ENCODE measurements at places on chromosomes 11 and 22.

DNA sequence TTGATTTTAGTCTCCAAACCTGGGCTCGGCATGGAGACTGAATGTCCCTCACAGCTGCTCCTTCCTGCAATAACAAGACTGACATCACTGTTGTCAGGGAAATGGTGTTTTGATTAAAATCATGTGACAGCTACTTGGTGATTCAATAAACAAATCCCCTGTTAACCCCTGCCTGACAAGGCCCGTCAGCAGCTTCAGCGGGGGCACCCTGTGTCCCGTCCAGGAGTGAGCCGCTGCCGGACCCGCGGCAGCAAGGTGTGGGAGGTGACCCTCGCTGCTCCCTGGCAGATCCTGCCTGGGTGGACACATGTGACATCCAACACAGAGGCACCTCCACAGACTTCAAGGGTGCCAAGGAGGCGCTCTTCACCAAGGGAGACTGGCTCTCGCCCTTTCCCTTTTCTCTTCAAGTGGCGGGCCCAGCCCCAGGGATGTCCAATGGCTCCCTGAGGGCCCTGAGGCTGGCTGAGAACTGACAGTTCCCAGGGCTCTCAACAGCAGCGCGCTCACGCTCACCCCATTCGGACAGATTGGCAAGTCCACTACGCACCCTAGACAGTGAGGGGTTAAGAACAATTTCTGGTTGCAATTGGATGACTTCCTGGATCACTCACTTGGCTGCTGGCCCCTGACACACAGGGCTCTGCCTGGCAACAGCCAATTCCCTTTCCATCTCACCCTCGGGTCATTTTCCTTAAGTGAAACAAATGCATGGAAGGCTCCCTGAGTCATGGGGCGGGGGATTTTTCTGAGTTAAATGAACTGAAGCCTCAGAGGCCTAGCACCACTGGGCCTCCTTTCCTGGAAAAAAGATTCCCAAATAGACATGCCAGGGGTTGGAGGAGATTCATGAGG, 30.7 kb downstream of the PPP2R1B start:
- DNase-seq, result no peak

- peak; percentile 6 for DNase-seq
Observed at GRCh38 chr11:43830928-43831440, 49.6 kb upstream of the ALKBH3 start.

DNA sequence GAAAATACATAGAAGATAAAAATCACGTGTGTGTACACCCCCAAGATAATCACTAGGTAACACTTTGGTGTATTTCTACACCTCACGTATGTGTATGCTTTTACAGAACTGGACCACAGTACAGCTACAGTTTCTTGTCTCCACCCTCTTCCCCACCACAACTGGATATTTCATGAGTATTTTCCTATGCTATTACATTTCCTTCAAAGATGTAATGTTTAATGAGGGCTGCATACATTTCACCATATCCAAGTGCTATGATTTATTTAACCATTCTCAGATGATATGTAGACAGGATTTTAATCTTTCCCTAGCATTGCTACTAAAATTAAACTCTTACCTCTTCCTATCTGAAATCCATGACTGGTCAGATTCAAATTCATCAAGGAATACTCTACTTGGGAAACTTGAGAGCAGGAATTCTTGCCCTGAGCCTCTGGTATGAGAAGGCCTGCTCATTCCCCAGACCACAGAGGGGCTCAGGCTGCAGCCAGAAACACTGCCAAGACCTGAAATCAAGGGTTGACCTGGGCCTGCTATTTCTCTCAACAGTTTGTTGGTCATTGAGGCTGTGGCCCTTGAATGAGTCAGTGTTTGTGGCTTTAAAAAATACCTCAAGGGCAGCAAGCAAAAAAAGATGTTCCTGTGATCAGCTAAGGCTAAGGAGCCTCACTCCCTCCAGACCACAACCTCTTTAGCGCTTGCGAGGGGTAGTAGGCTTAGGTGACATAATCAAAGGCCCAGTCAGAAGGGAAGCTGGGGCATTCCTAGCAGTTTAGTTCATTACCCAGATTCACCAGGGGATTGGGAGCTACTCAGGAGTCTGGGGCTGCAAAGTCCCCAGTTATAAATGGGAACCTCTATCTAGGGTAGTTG, 55.5 kb downstream of the ABTB2 start:
- DNase-seq, result no peak

- DNase-seq, result no peak
Observed at GRCh38 chr11:81197396-81197795, 1536.3 kb downstream of the FAM181B start.

- no peak for DNase-seq
Observed at GRCh38 chr11:78594814-78595213, 20.1 kb upstream of the NARS2 start.

GRCh38 chr11:134349802-134350355, 18.1 kb downstream of the GLB1L2 start:
- DNase-seq, result no peak

- DNase-seq, result no peak
Observed at GRCh38 chr11:101510591-101510990, 73.2 kb downstream of the TRPC6 start.

DNA sequence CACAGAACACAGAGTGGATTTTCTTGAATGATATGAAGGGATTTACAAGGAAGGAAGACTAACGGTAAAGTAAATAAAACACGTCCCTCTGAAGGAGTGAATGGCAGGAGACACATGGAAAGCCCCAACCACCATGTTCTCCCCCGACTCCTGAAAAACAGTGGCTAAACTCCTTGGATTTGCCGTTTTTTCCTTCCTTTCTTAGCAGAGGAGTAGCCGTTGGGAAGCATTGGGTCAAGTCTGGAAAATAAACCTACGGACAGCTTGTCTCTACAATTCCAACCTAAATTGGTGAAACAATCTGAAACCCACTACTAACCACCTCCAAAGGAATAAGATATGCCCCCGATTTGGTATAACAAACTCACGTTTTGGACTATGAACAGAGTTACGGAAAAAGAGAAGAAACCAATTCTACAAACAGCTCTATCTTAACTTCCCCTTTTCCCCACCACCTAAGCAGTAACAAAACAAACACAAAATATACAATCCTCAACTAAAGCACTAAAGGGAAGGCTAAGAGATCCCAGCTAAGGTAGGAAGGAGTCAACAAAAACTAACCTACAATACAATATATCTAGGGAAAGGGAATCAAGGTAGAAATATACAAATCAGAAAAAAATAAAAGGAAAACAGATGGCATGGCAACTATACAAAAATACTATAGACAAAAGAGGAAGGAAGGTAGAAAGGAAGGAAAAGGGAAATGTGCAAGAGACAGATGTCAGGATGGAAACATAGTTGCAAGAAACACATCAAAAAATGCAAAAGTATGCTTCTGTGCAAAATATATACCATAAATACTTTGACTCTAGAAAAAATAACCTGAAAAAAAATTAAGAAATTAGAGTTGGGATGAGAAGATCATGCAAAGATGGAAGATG, 43.8 kb upstream of the LYVE1 start:
- no peak for DNase-seq

DNA sequence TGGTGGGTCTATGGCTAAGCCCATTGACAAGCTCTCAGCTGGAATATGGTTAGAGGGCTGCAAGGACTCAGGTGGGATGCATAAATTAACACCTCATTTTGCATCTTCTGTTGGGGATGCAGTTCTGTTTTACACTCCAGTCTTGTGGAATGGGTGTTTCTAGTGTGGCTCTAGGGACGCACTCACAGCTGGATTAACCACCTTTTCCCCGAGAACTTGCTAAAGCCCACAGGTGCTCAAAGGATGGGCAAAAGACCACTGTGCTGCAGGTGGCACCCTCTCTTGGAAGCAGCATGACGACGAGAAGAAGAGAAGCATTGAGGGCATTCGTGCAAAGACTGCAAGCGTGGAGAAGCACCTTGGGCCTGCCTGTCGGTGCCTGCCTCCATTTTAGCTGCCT, 6.9 kb downstream of the BARX2 start:
- DNase-seq, result no peak

DNA sequence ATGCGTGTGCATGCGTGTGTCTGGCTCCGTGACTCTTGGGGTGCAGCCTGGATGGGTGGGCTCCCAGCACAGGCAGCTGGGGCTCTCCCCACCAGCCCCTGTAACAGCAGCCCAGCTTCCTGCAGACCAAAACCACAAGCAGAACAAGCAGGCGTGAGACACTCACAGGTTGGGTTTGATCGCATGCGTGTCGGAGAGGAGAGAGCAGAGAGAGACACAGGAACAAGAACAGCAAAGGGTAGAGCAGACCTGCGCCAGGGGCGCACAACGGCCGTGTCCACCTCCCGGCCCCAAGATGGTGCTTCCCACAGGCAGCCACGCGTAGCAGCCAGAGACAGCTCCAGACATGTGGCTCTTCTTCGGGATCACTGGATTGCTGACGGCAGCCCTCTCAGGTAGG, at the start of gene CD6:
Gene CD6 (plus strand): TSS at position 161 of the 400 bp plus-strand sequence. CDS start 186 bp downstream, at position 347.
- DNase-seq, result peak; percentile 73

- DNase-seq, result no peak
Observed at GRCh38 chr11:44104481-44105294, 9.2 kb downstream of the EXT2 start.

DNA sequence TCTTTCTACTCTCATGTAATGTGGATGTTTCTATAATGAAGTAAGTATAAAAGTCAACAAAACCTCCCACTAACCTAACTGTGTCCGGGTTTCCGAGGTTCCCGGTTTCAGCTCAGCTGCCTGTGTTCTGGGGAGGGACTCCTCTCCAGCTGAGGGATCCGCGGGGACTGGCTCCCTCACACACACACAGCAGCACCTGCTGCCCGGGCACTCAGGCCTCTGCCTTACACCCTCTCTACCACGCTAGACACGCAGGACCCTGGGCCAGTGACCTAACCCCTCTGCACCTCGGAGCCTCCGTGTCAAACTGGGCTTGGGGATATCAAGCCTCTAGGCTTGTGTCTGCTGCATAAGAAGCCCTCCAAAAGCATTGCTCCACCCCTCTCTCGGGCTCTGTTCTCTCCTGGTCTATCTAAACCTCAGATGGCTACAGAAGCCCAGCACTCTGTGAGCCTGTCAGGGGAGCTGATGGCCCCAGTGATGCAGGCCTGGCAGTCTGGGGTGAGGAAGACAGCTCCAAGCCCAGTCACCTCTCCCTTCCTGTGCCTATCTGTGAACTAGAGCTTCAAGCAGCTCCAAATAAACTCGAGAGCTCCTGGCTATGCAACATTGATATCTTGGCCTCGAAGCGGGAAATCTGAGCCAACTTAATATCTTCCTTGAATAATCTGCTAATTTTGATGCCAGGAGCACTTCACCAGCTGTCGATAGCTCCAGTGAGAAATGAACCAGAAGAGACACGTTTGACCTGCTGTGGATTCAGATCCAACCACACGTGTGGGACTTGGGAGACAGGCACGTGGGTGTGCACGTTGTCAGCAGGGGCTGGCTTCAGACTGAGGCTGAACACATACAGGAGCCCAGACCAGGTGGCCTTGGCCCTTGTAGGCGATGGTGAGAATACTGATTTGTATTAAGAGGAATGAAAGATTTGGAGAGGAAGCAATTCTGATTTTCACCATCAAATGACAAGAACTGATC, 232.7 kb upstream of the B3GAT1 start:
- no peak for DNase-seq

- no peak for DNase-seq
Observed at GRCh38 chr11:126257764-126258163, 10.9 kb downstream of the SRPRA start.

- peak; percentile 66 for DNase-seq
Observed at GRCh38 chr11:59560290-59560701, 49.0 kb downstream of the OR4D9 start.

DNA sequence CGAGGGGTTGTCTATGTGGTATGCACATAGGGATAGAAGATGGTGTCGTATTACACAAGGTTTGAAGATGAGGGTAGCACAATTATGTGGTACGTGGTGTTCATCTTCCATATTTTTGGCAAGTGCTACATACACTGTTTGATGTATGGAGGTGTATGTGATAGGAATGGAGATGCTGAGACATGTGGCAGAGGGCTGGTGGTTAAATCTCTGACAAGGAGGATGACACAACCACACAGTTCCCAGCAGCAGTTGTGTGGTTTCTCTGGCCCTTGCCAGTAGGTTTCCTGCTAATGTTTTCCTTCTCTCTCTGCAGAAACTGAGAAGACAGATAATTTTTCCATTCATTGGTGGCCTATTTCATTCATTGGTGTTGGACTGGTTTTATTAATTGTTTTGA, 17.0 kb downstream of the NCR3LG1 start:
- DNase-seq, result no peak

- no peak for DNase-seq
Observed at GRCh38 chr11:1238767-1239595, 16.1 kb downstream of the MUC5B start.

GRCh38 chr11:133833898-133834681, 11.2 kb downstream of the SPATA19 start:
- no peak for DNase-seq

DNA sequence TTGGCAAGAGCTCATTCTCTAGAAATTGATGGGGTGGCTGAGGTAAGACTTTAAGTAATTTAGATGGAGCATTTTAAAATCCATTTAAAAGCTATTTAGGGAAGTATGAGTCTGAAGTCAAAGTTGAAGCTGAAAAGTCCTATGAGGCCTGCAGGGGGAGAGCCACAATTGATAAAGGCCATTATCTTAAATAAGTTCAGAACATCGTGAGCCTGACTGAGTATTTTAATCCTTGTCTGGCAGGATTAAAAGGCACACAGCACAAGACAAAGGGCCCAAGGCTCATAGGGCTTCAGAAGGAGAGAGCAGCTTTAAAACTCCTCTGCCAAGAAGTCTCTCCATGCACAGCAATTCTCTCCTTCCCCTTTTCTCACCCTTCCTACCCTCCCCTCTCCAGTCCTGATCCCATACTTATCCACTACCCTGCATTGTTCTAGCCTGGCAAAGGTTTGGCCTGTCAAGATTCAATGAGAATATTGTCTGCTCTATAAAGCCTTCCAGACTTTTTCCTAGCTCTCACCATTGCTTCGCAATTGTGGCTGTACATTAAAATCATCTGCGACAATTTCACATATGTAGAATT, 1312.9 kb downstream of the FAM181B start:
- no peak for DNase-seq

DNA sequence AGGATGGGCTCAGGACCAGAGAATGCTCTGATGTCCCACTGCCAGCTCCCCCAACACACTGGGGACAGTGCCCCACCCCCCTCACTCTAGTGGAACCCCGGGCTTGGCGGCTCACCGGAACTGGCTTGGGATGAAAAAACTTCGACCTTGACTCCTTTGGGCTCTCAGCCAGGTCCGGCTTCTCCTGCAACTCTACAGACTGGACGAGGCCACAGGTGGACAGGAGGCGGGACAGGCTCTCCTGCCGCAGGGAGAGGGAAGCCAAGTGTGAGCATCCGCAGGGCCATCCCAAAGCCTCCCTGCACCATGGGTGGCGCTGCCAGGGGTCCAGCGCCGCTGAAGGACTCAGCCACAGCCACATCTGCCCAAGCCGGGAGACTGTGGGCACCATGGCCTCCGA, 3.7 kb downstream of the RRP7A start:
- DNase-seq, result no peak

DNA sequence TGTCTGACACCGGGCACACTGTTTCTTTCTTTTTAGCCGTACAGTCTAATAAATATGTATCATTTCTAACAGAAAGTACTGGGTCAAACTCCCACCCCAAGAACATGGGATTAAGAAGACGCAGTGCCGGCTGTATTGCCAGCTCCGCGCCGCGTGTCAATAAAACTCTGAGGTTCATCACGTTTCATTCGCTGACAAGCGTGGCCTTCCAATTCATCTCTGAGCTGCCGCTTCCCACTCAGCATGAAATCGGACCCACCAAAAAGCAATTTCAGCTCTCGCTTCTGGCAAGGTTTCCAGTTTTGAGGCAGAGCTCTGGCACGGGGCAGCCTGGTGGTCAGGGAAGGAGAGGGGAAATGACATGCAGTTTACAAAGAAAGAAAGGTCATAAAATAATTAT, 819.8 kb downstream of the OPCML start:
- DNase-seq, result no peak
